Fibroblast of skin of scalp (primary cell): ENCODE measurements at places on chromosomes 7 and 10.

- DNase-seq = no peak
These were observed 37.1 kb downstream of the STARD3NL start for GRCh38 chr7:38215115-38215514.

GRCh38 chr7:27107391-27108381 lies 5.2 kb upstream of the HOXA2 start:
- DNase-seq = no peak

- DNase-seq = peak; percentile 74
These were observed 1.5 kb upstream of the SKIDA1 start for GRCh38 chr10:21526860-21527597.

DNA sequence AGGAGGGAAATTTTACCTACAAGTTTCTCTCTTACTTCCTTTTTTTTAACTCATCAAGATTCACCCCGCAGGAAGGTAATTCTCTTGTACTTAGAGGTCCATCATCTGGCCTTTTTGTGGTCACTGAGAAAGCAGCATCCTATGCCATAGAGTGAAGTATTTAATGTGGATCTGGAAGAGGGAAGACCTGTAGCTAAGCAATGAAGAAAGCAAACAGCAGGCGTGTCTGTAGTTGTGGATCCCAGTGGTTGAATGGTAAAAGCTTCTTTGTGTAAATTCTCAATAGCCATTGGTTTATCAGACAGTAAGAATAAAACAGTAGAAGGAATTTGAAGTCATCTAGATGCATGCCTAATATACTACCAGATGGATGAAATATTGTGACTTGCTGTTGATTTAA lies 196.4 kb downstream of the ANKRD7 start:
- no peak for DNase-seq

DNA sequence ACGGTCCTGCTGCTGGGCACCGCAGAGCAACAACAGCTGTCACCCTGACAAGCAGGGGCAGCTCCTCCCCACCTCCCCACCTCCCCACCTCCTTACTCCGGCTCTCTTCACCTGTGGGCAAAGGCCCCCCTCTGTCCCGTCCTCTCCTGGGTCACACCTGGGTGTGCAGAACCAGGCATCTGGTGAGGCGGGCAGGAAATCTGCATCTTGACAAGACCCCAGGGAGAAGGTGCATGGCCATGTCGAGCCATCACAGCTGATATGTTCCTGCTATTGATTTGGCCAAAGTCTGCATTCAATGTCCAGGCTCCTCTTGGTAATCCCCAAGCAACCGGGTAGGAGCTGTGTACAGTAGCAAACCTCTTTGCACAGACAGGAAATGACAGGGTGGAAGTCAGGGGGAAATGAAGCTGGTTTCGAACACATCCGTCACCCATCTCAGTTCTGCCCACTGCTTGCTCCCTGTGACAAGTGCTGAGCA lies 554.2 kb downstream of the DNAJB6 start:
- DNase-seq = no peak

DNA sequence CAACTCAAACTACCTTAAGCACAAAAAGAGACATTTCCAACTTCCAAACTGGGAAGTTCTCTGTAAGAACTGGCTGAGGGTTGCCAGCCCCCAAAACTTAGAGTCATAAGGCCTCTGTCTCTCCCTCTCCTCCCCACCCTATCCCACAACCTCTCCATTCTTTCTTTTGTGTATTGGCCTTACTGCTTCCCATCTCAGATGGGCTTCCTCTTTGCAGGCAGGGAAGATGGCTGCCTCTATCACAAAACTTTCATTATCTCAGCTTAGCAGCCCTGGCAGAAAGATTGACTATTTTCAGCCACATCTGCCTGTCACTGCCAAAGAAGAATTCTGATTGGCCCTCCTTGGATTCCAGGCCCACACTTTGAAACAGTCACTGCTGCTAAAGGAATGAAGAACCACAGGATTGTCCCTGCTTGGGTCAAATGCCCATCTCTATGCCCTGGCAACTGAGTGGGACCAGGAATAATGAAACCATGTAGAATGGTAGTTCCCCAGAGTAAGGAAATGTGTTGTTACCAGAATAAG lies 58.0 kb upstream of the PRKAR2B start:
- no peak for DNase-seq

- no peak for DNase-seq
These were observed 243.6 kb downstream of the FOXP2 start for GRCh38 chr7:114658216-114658615.

DNA sequence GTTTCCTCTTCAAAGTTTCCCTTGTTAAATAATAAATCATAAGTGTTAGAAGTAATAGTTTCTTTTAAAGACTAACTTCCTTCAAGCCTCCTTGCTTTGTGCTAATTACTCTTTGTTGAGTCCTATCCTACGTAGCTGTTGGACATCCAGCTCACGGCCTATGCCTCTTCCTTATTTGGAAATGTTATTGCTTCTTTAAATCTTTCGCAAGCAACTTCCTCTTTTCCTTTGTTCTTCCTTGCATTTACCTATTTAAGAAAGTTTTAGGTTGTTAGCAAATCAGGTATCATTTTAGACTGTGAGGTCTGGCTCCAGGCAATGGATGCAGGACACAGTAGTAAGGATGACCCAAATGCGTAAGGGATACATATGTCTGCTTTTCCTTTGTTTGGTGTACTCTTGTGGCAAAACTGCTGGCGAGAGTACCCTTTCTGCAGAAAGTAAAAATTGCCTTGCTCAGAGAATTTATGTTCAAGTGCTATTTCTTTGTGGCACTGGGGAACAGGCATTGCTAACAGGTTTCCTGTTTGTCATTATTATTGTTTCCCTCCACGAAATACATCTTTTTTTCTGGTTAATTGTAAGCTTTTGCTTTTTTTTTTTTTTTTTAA lies 110.5 kb downstream of the DYNC2I1 start:
- DNase-seq = no peak

GRCh38 chr10:1378473-1378872 lies 322.3 kb downstream of the WDR37 start:
- DNase-seq = no peak

- DNase-seq = no peak
These were observed 80.6 kb downstream of the ABCB5 start for GRCh38 chr7:20696002-20696605.

DNA sequence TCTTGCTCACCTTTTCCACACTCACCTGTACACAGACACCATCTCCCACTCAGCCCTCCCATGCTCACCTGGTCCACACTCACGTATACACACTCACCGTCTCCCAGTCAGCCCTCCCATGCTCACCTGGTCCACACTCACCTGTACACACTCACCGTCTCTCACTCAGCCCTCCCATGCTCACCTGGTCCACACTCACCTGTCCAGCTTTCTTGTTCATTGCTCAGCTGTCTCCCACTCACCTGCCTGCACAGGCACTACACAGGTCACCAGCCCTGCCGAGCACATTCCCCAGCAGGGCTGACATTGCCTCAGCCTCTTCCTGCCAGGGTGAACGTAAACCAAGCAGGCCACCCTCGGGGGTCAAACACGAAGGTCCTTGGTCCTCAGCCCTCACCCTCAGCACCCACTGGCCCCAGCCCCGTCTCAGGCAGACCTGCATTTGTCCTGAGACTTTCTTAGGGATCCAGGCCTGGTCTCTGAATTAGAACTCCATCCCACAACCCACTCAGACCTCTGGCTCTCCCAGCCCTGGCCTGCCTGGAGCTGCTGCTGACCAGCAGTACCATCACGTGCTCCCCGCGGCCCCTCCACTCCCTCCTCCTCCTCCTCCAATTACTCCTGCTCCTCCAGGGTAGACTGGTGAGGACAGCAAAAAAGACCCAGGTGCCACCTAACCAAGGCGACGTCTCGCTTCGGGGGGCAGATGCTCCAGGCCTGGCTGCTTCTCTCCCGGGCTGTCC lies 12.8 kb upstream of the DNAAF5 start:
- DNase-seq = no peak

- no peak for DNase-seq
These were observed 19.0 kb downstream of the AQP1 start for GRCh38 chr7:30930621-30931020.

- peak; percentile 63 for DNase-seq
These were observed 31.5 kb downstream of the EGFR start for GRCh38 chr7:55050281-55050680.
